Stimulated activated CD8-positive, alpha-beta memory T cell treated with anti-CD3 and anti-CD28 coated beads, Interleukin-4, amount 100 ng/mL, for 1 hour (primary cell): ENCODE measurements at places on chromosomes 7 and 10.
A peak's percentile ranks its signal among the peaks of the same experiment; 100 is the strongest.

DNA sequence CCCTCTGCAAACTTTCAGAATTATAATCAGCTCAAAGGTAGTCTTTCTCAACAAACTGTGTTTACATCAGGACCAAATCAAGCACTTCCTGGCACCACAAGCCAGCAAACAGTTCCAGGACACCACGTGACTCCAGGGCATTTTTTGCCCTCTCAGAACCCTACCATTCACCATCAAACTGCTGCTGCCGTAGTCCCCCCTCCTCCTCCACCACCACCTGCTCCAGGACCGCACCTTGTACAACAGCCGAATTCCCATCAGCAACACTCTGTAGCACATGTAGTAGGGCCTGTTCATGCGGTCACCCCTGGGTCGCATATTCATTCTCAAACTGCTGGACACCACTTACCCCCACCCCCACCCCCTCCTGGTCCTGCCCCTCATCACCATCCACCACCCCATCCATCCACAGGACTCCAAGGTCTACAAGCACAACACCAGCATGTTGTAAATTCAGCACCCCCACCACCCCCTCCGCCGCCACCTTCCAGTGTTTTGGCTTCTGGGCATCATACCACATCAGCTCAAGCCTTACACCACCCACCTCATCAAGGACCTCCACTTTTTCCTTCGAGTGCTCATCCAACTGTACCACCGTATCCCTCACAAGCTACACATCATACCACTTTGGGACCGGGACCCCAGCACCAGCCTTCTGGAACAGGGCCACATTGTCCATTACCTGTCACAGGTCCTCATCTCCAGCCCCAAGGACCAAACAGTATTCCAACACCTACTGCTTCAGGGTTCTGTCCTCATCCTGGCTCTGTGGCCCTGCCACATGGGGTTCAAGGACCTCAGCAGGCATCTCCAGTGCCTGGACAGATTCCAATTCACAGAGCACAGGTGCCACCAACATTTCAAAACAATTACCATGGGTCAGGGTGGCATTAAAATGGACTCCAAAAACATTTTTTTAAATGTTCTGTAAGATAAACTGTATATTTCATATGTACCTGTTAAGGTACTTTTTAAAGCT is 98.7 kb downstream of the KMT2E start:
- DNase-seq = no peak

- no peak for DNase-seq
These were observed 732.1 kb upstream of the AUTS2 start for GRCh38 chr7:68866200-68866570.

DNA sequence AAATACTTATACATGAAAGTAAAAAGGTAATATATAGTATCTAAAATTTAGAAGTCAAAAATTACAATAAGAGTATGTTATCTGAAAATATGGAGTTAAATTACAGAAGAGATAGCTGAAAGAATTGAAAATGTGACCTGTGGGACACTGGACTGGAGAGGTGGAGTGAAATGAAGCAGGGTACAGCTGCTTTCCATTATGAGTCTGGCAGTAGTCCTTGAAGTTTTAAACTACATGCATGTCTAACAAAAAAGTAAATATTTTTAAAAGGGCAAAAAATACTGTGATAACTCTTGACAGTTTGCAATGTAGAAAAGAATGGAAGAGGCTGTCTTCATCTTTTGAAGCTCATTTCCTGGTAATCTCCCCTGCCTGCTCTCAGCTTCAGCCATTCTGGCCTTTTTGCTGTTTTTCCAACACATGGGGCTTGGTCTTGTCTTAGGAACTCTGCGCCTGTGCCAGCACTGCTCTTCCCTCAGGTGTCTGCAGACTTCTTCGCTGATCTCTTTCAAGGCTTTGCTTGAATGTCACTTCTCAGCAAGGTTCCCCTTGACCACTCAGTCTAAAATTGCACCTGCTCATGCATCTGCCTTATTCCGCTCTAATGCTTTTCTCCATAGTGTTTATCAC is 36.9 kb downstream of the PTPRZ1 start:
- DNase-seq = no peak

- DNase-seq = no peak
These were observed 342.9 kb downstream of the AUTS2 start for GRCh38 chr7:69941077-69941651.

DNA sequence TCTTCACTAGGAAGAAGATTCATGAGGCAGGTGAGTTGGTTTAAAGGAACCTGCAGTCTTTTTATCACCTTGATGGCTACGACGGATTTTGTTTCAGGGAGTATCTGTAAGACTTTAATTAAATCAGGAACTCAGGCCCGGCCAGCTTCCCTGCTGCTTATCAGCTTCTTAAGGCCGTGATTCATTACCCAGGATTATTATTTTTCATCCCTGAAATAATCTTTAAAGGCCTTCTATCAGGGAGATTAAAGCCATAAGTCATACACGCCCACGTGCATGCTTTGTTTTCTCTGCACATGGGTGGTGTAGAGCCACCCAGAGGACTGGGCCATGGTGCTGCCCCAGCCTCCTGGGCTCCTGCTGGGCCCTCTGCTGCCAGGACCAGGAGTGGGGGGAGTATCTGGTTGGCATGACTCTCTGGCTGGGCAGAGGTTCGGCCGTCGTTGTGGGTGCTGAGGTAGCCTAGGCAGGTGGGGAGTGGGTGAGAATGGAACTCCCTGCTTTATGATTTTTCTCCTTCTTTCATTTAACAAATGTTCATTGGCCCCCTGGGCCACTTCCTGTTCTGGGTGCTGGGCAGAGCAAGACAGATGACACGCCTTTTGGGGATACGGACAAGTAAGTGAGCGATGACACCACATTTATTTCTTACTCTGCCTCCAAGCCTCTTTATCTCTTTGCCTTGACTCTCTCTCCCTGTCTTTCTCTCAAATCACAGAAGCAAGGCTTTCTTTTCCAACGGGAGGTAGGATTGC is 39.0 kb upstream of the PCBD1 start:
- no peak for DNase-seq

GRCh38 chr7:87934699-87935383 is 790 bp downstream of the ADAM22 start:
- DNase-seq = no peak

DNA sequence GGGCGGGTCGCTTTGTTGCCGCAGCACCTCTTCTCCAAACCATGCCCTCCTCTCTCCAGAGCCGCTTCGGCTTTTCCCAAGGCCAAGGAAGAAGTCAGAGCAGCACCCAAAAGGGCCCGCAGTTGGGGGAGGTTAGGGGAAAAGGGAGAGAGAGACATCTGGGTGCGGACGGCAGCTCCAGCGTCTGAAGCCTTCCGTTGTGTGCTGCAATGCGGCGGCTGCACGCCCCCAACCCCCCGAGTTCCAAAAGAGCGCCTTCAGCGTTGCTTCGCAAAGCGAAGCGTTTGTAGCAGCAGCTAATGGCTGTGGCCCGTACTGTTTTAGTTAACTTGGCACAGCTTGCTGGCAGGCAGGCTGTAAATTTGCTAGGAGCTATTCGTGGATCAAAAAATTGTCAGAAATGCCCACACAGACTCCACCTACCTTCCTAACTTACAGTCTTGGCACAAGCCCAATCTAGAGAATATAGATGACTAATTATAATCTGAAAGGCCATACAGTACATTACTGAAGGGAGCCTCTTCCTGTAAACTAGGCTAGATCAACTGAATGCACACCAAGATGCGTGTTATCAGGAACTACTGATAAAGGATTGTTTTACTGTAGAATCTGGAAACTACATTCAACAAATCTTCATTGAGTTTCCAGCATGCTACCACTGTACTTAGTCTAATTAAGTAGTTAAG is 1.1 kb upstream of the KBTBD2 start:
- peak; percentile 2 for DNase-seq

- no peak for DNase-seq
These were observed 274.7 kb downstream of the HDAC9 start for GRCh38 chr7:18770154-18770811.

- no peak for DNase-seq
These were observed 61.6 kb downstream of the PRSS58 start for GRCh38 chr7:142196066-142196840.

- no peak for DNase-seq
These were observed 151.8 kb downstream of the JMJD1C start for GRCh38 chr10:63314020-63314419.

GRCh38 chr10:34104829-34105572 is 710.1 kb downstream of the PARD3 start:
- no peak for DNase-seq

DNA sequence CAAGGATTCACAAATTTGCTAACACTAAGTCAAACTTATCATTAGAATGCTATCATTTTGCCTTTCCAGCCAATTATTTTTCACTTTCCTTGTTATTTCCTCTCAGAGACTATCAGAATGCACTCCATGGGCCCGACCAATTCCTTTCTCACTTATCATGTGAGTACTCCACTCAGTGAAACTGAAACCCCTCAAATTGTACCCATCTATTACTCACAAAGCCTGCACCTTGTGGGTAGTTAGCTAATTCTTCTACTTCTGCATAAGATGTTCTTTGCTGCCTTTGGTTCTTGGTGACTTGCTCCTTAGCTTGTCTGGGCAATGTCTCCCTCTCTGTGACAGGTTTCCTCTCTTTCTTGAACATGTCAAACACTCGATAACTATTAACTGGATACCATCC is 35.2 kb upstream of the MBL2 start:
- no peak for DNase-seq

DNA sequence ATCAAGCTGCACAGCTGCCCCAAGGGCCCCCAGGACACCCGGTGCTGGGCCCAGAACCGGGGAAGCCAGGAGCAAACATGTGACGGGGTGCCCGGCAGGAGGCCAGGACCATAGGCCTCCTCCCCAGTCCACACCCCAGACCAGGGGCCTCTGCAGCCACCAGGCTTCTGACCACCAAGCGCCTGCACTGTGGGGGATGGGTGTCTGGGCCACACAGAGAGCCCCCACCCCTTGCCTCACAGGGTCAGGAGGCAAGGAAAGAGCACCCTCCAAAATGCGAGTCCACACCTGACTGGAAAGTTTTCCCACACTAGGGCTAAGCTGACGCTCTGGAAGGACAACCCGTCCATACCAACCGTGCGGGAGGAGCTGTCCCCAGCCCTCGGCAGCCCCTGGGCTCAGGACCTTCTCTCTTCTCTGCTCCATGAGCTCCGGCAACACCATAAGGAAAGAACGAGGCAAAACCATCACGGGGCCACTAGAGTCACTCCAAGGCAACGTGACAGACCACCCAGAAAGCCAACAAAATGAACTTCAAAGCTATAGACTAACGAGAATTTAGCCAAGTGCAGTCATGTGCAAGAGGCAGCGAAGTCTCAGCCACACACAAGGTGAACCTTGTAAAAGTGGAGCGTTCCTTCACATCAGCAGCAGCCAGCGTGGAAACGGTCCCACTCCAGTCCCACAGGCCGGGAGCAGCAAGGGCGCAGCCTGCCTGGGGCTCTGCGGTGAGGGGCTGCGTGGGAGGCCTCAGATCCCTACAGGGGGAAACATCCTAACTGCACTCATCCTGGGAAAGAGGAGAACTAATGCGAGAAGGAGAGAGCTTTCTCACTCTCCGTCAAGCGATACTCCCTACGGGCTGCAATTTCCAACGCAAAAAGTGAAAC is 5.1 kb downstream of the STK32C start:
- no peak for DNase-seq

- no peak for DNase-seq
These were observed 37.1 kb upstream of the SRI start for GRCh38 chr7:88256906-88257305.

- no peak for DNase-seq
These were observed 225.5 kb upstream of the GNAI1 start for GRCh38 chr7:79909176-79909575.

GRCh38 chr10:46527241-46527811 is 29.1 kb downstream of the GPRIN2 start:
- no peak for DNase-seq

DNA sequence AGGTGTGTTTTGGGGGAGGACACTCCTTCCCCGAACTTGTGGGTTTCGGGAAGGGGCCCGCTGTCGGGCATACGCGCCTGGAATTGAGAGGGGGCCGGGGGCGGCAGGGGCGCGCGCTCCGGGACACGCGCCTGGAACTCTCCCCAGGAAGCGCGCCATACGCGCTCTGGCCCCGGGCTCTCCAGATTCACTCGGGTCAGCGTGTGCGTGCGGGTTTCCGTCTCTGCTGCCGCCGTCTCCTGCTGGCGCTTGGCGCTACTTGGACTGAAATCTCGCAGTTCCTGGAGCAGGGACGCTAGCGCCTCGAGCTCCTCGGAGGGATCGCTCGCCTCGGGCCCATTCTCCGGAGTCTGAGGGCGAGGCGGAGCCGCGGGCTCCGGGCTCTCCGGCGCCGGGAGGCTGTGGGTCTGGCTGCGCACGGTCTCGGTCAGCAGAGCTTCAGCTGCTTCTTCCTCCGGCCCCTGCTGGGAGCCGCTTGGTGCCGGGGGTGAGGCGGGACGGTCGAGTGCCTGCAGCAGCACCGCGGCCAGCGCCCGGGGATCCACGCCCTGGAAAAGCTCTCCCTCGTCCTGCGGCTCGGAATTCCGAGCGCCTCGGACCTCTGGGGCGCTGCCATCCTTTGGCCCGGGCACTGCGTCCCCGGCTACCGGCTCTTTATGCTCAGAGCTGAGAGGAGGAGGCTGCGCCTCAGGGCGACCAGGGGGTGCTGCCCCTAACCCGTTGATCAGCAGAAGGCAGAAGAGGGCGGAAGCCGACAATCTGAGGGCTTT is 1.1 kb downstream of the VGF start:
- no peak for DNase-seq

GRCh38 chr10:119283818-119284217 is 76.4 kb downstream of the GRK5 start:
- no peak for DNase-seq

DNA sequence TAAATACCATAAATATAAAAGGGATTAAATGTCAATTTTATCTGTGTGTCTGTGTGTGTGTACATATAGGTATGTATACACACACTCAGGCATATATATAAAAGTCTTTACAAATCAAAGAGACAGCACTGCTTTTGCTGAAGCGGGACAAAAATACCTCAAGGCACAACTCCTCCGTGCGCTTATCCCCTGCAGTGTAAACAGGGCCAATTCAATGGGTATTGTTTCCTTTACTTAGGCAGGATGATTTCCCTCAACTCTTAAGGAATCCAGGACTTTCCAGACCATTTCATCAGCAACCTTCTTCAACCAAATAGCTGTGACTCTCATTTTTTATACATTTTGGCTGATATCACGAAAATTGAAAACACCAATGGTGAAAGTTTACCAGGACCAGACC is 227.7 kb downstream of the CRPPA start:
- DNase-seq = no peak

- no peak for DNase-seq
These were observed 928 bp upstream of the CSTF2T start for GRCh38 chr10:51700228-51700817.

DNA sequence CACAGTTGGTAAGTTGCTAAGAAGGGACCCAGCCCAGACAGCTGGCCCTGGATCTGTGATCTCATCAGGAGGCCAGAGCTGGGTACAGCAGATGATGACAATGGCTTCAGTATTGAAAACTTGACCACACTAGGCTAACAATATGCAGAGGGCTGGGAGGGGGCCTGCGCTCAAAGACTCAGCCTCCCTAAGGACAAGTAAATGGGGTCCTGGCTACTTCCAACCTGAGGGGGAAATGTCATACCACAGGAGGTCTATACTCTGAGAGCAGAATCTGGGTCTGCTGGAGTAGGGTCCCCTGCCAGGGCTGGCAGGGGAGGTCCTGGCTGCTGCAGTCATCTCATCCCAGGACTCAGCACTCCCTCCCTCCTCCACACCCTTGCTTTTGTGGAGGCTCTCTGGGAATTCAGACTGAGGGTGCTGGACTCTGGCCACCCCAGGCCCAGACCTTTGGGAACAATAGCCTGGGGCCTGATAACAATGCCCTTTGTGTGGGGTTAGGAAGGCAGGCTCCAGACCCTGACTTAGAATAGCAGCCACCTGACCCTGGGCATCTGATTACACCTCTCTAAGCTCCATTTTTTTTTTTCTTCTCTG is 1.4 kb downstream of the FXYD4 start:
- DNase-seq = no peak
